ENCODE measurements at places on chromosomes 3 and 15. TPM values are rescaled to one million over a fixed set of nuclear protein-coding genes. Genes with fewer than 3 reads are reported as not detected.

DNA sequence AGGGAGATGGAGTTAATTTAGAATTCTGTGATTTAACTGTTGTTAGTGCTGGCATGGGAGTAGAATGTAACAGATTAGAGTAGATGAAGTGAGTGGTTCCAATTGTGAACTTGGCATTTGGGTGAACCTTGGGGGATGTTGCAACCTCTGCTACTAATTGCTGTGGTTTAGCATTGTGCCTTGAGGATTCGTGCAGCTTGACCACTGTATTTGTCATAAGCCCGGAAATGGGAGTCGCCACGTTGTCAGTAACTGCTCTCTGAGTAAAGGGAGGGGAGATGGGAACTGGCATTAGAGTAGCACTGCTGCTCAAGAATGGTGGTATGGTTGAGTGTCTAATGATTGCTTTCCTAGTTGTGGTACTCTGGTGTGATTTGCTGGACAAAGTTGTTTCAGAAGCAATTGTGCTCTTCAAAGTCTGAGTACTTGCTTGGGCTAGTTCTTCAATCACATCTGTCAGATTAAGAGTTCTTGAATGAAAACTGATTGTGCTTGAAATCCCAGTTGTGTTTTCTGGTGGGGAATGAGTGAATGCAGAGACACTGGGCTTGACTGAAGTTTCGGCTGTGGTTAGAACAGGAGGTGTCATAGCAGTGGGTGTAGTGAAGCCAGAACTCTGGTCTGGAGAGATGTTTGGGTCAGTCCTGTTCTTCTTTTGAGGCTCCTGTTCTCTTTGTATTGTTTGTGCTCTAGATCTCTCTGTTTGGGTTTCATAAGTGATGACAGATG lies 15.4 kb downstream of the IGSF10 start:
- DNase-seq = no peak

GRCh38 chr15:71925145-71925544 lies 114.8 kb downstream of the NR2E3 start:
- no peak for DNase-seq

DNA sequence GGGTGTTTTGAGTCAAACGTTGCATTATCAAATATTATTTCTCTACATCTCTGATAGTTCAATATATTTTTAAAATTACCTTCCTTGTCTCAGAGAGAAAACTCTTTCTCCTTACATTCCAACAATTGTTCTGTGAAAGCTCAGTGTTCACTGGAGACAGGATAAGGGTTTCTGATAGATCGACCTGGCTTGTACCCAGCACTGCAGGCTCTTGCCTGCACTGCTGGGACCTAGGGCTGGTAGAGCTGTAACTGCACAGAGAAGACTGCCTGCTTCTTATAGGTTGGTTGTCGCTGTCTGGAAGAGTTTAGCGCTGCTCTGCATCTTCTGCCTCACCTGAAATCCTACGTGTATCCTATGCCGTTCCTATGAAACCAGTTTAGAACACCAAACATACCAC lies 249.9 kb upstream of the LRTM1 start:
- DNase-seq = peak; percentile 48

- DNase-seq = no peak
These were observed 132.7 kb upstream of the FAM3D start for GRCh38 chr3:58799271-58799670.

GRCh38 chr3:72465853-72466252 lies 382.4 kb downstream of the SHQ1 start:
- DNase-seq = no peak

DNA sequence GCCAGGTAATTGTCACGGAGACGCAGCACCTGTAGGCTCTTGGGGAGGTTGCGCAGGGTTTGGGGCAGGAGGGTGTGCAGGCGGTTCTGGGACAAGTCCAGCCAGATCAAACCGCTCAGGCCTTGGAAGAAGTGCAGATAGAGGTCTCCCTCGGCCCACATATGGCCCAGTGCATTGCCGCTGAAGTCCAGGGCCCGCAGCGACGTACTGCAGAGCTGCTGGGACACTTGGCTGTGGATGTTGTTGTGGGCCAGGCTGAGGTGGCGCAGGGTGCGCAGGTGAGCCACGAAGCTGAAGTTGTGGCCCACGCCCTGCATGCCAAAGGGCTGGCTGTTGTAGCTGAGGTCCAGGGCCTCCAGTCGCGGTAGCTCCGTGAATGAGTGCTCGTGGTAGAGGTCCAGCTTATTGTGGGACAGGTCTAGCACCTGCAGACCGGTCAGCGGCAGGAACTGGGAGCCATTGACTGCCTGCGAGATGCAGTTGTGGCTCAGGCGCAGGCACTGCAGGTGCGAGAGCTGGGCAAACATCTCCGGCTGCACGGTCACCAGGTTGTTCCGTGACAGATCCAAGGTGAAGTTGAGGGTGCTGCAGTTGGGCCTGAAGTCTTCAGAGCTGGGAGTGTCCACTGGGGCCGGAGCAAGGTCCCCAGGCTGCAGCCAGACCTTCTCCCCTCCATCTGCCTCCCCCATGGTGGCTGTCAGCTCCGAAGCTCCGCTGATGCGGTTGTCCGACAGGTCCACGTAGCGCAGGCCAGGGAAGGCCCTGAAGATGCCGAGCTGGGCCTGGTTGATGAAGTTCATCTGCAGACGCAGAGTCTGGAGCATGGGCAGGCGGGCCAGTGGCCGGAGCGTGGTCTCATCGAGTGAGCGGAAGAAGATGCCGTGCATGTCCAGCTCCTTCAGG lies 2.9 kb downstream of the TLR9 start:
- no peak for DNase-seq

GRCh38 chr3:170414202-170414663 lies 4.4 kb upstream of the CLDN11 start:
- peak; percentile 59 for DNase-seq

GRCh38 chr3:161050935-161051334 lies 54.2 kb downstream of the B3GALNT1 start:
- no peak for DNase-seq

- no peak for DNase-seq
These were observed 16.0 kb upstream of the CPEB1 start for GRCh38 chr15:82663186-82663600.

DNA sequence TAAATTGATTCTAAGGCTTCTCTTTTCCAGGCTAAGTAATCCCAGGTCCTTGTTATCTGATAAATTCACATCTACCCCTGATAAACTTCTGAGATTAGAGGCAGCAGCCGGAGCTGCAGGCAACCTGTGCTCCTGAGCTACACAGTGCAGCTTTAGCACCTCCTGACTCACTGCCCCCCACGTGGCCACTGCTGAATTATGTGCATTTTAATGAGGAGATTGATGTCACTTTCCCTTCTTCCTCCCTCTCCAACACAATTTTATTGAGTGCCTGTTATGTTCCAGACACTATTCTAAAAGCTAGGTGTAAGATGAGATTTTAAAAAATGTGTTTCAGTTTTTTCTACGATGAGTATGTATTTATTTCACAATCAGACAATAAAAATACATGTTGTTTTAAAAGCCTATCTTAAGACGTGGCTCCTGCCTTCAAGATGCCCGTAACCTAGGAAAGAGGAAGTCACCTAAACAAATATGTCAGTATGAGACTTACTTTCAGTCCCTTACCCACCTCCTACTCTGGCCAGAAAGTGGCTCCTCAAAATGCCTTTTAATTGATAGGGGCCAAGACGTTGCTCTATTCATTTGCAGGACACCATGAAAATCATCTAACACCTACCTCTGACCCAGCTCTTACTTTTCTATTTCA lies 161.5 kb upstream of the PFN2 start:
- no peak for DNase-seq

DNA sequence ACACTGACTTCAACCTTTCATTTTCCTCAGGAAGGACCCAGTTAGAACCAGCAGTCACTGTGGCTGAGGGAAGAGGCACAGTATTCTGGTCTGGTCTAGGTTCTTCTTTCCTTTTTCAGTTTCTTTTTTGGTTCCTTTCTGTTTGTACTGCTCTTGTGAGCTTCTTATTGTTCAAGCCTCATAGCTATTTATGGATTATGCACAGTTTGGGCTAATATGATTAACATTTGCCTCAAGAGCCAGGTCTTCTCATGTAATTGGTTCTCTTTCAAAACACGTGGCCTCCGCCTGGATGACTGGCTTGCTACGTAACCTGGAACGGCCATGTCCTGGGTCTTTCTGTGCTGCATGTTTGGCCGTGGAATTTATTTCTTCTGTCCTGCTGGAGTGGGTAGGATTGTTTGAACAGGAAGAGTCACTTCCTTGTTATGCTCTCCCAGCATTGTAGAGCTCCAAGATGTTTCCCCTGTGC lies 43.3 kb downstream of the RBMS3 start:
- no peak for DNase-seq

DNA sequence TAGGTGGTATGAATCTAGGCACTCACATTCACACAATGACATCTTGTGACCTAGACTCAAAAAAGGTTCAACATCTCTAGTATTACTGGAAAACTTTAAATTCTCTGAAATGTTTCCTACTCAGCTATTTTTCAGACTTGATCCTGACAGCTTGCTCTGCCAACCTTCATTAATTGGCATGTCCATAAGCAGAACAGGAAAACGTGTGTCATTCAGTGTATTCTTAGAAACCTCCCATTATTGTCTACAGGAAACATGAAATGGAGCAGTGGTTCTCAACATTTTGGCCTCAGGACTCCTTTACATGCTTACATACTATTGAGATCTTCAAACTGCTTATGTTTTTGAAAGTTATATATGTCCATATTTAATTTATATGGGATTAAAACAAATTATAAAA lies 363.2 kb downstream of the NAALADL2 start:
- DNase-seq = no peak

DNA sequence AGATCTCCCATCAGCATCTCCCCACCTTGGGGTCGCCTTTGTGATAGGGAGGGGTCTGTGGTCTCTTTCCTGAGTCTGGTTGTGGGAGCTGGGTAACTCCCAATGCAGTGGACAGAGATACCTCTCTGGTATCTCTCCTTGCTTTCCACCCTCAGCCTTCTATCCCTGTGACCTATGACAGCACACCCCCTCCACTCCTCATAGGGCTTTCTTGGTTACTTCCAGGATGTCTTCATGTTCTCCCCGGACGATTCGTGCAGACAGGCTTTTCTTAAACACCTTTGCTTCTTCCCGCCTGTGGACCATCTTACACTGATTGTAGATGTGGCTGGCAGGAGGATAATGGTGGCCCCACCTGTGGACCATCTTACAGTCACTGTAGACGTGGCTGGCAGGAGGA lies 14.2 kb upstream of the NRROS start:
- no peak for DNase-seq

EXD1 gene
- total RNA-seq = 0.40 TPM

TRMT10C gene
- 23.9 TPM for total RNA-seq

TRH gene
- 61.5 TPM for total RNA-seq

GOLGA6L7 gene
- total RNA-seq = not detected

ACOX2 gene
- total RNA-seq = 11.1 TPM
